Natural killer cell treated with Interleukin-12 subunit alpha and Interleukin-12 subunit beta and Interleukin-15 and Interleukin-18, amount 100 ng/mL, for 72 hours (primary cell): ENCODE measurements at places on chromosomes 12 and 14.
A peak's percentile ranks its signal among the peaks of the same experiment; 100 is the strongest.

DNA sequence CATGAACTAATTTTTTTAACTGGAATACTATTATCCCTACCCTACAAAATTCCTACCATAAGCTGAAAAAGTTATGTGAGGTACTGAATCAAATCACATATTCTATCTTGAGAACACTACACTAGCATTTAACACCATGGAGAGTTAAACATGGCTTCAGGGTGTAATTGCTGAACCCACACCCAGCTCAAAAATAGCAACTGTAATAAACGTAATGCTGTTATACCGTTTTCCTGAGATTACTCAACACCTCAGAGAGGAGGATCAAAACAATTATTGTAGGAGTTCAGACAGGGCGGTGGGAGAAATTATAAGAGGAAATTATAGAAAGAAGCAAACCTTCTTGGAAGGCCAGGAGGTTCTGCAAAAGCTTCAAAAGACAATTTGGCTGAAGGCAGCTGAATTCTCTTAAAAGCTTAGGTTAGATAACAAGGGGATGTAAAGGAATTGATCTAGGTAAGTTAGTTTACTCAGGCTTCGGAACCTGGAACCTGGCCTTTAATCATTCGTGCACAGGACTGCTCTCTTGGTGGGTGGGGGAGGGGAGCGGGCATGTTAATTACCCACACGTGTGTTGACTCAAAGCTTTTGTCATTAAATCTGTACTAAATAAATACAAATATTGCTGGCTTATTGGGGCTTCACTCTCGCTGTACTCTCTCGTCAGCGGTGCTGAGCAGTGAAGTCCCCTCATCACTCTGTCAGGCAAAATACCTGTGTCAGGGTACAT is 12.1 kb upstream of the IPO8 start:
- no peak for DNase-seq

DNA sequence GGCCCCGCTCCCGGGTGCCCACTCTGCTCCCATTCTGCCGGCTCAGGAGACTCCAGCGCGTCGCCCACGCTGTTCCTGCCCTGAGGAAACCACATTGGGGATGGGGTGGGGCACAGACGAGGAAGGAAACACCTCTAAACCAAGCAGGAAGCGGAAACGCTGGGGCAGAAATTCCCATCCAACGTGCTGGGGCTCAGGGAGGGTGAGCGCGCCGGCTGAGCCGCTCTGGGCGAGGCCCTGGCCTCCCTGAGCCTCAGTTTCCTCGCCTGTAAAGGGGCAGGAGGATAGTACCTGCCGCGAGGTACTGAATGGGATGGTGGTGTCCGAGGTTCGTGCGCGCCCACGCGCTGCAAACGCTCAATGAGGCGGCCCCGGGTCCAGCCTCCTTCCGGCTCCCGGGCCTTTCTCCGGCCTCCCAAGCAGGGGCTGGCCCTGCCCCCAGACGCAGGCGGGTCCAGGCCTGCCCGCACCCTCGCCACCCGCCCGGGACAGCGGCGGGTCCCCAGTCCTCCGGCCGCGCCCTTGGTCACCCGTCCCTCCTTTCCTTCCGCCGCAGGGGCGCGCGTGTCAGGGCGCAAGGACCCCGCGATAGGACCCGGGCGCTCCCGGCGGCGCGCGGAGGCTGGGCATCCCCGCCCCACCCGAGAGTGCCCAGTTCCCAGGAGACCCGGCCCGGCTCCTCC is 673 bp downstream of the BEGAIN start:
- DNase-seq = peak; percentile 57

DNA sequence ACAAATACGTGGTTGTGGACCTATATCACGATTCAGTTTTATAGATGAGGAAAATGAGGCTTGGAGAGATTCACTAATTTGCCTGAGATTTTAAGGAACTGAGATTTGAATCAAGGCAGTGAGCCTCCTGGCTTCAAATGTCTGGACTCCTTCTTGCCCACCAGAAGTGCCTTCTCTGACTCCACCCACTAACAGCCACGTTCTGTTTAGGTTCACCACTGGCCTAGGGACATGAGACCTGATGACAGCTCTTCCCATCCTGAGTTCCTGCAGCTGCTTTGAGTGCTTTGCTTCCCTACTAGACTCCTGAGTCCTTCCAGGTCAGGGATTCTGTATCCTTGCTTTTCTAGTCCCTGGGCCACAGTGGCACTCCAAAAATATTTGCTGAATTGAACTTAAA is 57.1 kb downstream of the PLBD1 start:
- no peak for DNase-seq

DNA sequence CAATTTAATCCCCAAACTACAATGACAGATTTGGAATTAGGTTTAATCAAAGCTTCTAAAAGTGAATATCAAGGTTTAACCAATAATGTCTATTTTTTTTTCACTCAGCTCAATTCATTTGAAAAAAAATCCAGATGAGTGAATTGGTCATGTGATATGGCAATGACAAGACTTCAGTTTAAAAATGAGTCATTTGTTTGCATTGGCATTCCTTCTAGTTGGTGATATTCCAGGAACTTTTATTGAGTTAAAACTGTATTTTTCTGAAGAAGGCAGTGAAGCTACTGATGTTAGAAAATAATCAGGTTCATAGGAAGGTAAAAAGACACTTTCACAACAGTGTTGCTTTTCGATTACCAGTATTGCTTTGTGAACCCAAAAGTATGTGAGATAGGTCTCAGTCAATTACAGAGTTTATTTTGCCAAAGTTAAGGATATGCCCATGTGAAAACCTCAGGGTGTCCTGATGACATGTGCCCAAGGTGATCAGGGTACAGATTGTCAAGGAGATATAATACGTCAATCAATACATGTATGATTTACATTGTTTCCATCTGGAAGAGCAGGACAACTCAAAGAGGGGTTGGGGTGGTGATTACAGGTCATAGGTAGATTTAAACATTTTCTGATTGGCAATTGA is 1214.9 kb downstream of the GALC start:
- DNase-seq = no peak

DNA sequence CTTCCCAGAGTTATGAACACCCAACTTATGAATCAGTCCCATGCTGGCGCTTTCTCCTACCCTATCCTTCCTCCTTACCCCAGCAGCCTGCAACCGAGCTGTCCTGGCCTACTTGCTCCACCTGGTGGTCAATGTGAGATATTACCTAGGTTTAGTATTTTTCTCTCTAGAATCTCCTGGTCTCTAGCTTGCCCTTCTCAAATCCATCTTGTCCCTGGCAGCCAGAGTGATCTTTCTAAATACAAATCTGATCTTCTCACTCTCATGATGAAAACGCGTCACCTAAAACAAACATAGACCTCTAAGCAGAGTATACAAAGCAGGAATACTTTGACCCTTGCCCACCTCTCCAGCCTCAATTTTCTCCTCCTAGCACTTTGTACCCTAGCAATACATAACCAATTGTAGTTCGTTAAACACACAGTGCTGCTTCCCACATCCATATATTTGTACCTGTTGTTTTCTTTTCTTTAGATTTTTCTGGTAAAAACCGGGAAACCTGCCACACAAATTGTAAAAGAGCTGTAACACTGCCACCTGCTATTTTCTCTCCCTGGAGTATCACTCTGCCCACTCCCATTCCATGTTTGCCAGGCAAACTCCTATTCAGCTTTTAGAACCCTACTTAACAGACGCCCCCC is 20.0 kb upstream of the TCP11L2 start:
- no peak for DNase-seq

DNA sequence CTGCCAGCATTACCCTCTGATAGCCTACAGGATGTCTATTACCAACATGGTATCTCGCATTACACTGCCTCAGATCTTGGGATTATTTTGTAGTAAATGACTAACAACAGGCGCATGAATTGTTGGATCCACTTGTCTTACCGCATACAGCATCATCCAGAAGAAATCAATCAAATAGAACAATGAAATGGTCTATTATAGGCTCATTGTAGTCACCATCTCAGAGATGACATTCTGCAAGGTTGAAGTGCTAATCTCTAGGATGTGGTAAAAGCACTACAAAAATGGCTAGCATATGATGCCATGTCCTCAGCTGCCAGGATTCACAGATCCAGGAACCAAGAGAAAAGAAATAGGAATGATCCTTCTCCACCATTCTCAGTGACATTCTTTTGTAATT is 52.0 kb downstream of the WASHC3 start:
- DNase-seq = no peak

DNA sequence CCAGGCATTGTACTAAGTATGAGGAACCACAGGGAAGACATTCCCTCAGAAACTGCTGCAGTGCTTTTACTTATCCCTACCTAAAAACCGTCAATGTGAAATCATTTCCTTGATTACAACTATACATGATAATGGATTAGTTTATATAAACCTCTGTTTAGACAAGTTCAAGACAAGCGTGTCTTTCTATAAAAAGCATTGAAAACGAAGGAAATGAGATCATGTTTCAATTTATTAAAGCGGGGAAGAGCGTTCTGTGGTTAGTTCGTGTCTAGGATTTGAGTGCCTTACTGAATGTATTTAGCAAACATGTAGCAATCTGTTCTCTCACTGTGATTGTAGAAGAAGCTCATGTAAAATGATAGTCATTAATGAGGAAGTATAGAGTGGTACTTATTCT is 37.5 kb downstream of the GALC start:
- DNase-seq = no peak

DNA sequence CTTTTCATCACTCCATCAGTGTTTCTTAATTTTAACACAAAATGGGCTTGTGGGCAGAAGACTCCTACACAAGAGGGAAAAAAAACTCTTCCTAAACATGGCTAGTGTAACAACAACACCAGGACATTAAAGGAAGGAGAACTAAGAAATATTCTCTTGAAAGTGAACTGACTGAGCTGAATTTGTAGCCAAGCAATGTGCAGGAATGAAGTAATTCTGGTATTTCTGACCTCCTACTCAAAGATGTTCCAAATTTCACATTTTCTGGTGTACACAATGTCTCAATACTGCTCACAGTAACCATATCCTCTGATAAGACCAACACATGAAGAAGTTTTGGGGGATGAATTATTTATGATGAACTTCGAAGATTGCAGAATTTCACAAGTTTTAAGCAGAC is 357.3 kb downstream of the DUSP6 start:
- DNase-seq = no peak

GRCh38 chr14:77126461-77126990 is 15.1 kb downstream of the ZDHHC22 start:
- no peak for DNase-seq

- no peak for DNase-seq
These were observed 439.1 kb downstream of the NPAS3 start for GRCh38 chr14:33377596-33378390.

DNA sequence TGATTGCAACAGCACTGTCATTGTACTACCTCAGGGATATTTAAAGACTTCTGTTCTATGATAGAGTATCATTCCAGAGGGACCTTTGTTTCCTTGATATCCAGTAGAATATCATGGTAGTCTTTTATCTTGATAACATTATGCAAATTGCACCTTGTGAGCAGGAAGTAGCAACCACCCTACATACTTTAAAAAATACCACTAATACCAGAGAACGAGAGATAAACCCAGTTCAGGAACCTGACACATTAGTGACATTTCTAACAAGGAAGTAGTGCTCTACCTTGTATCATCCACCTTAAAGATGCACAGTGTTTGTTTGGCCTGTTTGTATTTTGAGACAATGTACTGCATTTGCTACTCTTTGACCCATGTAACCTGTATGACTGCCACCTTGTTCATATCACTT is 8.8 kb upstream of the MAP4K5 start:
- DNase-seq = no peak

- no peak for DNase-seq
These were observed 8.6 kb downstream of the PMEL start for GRCh38 chr12:55957106-55957859.

GRCh38 chr12:56007564-56008559 is 10.8 kb downstream of the SUOX start:
- peak; percentile 63 for DNase-seq
